ENCODE measurements at places on chromosomes 13 and 19.

DNA sequence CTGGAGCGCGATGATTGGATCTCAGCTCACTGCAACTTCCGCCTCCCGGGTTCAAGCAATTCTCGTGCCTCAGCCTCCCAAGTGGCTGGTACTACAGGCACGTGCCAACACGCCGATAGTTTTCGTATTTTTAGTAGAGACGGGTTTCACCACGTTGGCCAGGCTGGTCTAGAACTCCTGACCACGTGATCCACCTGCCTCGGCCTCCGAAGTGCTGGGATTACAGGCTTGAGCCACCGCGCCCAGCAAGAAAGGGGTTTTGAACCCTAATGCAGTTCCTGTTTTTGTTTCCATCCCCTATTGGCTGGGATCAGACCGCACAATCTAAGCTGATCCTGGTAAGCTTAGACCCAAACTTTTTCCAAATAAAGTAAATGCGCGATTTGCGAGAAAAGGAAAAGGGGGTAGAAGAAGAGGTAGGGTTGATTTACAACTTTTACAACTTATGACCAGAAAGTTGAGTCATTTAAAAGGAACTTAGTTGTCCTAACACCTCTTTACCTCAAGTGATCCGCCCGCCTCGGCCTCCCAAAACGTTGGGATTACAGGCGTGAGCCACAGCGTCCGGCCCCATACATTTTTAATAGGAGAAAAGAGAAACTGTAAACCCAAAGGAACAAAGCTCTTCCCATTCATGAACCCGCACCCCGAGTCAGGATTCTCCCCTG is 764 bp downstream of the ZNF626 start:
- no peak for DNase-seq

DNA sequence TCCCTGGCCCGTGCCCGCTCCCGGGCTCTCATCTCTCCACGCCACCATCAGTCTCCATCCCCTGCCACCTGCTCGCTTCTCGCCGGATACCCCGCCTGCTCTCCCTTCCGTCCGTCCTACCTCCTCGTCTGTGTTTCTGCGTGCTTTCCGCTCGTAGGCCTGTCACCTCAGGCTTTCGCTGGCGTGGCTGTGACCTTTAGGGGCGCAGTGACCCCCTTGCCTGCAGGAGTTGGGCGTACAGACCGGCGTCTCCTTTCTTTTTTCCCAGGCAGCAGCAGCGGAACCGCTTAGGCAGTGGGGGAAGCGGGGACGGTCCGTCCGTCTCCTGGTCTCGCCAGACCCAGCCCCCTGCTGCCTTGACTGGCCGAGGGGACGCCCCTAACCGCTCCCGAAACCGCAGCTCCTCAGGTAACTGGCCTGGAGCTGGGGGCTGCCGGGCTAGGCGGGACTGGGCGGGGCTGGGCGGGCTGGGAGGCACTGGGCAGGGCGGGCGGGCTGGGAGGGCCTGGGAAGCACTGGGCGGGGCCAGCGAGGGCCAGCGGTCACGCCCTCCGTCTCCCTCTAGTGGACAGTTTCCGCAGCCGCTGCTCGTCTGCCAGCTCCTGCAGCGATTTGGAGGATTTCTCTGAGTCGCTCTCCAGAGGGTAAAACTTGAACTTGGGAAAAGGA is 6.3 kb downstream of the PGLYRP1 start:
- peak; percentile 78 for DNase-seq

DNA sequence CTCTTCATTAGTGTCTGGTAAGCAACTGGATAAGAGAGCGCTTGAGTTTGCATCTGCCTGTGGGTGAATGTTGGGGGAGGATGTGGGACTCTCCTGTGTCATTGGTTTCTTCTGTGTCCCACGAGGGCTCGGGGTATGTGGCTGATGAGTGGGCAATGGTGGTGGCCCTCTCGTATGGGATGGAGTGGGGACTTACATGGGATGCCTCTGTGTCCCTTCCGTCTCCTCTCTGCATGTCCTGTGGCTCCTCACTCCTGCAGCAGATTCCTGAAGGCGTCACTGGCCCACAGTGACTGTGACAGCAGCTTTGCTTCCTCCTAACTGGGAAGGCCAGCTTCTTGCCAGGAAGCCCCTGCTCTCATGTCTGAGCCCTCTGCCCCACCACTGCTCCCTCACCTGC is 2.6 kb upstream of the LRP3 start:
- DNase-seq: no peak

DNA sequence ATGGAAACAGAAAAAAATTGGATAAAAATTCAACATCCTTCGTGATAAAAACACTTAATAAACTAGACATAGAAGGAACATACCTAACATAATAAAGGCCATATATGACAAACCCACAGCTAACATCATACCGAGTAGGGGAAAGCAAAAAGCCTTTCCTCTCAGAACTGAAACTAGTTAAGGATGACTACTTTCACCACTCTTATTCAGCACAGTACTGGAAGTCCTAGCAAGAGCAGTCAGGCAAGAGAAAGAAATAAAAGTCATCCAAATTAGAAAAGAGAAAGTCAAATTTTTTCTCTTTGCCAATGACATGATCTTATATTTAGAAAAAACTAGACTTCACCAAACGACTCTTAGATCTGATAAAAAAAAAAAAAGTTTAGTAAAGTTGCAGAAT is 25.8 kb upstream of the SLC7A9 start:
- DNase-seq: no peak

DNA sequence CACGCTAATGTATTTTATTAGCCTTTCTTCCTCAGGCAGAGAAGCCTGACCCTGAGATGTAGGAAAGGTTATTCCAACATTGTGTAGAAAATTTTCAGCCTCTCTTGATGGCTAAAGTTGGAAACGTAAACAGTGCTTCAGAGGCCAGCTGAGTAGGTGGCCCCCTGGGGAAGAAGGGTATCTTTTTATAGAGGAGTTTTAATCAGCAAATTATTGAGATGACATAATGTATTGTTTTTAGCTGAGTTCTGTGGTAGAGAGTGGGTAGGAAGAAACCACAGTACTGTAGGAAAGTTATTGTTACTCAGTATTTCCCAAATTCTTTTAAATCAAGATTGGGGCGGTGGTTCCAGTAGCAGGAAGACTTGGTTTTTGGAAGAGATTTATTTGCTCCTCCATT is 268.8 kb downstream of the DLEU7 start:
- no peak for DNase-seq

- no peak for DNase-seq
Observed at GRCh38 chr19:2053601-2054389, 2.8 kb upstream of the MKNK2 start.

GRCh38 chr13:60583196-60583888 is 186.3 kb downstream of the TDRD3 start:
- DNase-seq: no peak

DNA sequence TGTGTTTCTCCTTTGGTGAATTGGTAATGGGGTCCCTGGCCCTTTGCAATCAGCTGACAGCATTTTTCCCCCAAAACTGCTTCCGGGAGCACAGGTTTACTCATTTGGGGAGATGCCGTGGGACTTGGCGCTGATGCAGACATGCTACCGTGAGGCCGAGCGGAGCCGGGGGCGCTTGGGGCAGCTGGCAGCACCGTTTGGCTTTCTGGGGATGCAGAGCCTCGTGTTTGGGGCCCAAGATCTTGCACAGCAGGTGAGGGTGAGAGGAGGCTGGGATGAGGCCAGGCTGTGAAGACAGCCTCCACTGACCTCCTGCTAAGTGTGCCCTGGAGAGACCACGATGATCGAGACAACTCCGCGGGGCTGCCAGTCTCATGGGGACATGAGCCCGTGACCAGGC is 13.4 kb upstream of the COLGALT1 start:
- DNase-seq: no peak

- peak; percentile 48 for DNase-seq
Observed at GRCh38 chr19:48608798-48609263, 2.3 kb downstream of the SPACA4 start.

- DNase-seq: no peak
Observed at GRCh38 chr19:17070421-17070820, 4.8 kb downstream of the HAUS8 start.

DNA sequence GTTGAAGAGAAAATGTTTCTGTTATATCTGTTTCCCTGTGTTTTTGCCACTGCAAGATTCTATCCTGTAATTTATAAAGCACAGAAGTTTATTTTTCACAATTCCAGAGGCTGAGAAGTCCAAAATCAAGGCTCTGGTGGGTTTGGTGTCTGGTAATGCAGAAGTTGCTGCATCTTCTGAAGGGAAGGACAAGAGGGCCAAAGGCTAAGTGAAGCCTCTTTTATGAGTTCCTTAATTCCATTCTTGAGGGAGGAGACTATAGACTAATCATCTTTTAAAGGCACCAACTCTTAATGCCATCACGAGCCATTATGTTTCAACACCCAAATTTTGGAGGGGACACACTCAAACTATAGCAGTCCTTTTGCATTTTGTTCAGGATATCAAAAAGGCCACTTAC is 34.1 kb upstream of the WDFY2 start:
- DNase-seq: no peak

DNA sequence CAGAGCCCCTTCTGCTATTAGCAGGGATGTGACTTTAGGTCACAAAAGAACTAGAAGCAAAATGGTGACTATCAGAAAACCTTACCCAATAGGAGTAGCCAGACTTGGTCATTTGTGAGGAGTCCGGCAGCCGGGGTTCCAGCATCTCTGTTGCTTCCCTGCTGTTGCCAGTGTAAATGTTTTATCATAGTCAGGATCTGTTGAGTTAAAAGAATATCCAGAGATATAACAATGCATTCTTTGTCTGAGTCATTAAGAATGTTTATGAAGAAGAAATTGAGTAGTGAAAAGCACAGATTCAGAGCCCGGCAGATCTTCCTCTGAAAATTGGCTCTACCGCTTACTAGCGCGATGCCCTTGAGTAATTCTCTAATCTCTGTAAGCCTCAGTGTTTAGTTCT is 84.2 kb downstream of the COL4A2 start:
- DNase-seq: no peak

DNA sequence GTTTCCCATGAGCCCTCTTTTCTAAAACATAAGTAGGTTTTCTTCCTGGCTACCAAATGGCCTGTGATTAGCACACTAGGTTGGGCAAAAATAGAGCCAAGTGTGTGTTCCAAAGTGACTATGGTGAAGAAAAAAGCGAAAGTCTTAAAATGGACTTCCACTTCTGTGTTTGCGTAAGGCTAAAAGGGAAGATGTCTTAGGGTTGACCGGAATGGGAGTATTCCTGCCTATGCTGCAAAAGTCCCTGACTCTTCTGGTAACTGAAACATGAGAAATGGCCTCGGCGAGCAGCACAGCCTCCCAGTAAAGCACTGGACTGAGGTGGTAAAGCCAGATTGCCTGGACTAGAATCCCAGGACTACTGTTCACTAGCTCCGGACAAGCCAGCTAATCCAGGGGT is 2.4 kb upstream of the FPR1 start:
- DNase-seq: no peak

- DNase-seq: peak; percentile 60
Observed at GRCh38 chr19:6654347-6655310, 15.3 kb downstream of the TNFSF14 start.

DNA sequence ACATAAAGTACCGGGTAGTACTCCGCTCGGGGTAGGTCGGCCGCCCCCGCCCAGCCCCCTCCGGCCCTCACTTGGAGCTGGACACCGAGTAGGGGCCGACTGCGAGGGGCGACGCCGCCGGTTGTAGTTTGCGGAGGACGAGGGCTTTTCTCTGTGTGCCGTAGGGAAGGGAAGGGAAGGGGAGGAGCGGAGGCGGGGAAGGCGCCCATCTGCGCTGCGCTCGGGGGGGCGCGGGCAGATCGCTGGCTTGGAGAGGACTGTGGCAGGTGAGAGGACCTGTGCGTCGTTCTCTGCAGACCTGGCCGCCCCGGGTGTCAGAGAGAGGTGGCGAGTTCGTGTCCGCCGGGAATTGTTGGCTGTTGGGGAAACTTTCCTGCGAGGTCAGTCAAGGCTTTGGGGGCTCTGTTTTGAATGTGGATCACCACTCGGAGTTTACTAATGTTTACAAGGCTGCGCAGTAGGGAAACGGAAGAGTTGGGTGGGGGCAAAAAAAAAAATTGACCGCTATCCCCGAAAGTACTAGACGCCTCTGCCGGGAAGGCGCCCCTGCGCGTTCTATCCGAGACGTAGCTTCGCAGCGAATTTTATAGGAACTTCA is 1.4 kb downstream of the ING1 start:
- peak; percentile 48 for DNase-seq

GRCh38 chr19:4991996-4992698 is 23.2 kb downstream of the KDM4B start:
- no peak for DNase-seq

GRCh38 chr13:94332359-94333096 is 147.0 kb downstream of the DCT start:
- no peak for DNase-seq

GRCh38 chr19:2154587-2155075 is 3.3 kb upstream of the AP3D1 start:
- no peak for DNase-seq

- no peak for DNase-seq
Observed at GRCh38 chr19:32672841-32673240, 2.1 kb downstream of the ANKRD27 start.

DNA sequence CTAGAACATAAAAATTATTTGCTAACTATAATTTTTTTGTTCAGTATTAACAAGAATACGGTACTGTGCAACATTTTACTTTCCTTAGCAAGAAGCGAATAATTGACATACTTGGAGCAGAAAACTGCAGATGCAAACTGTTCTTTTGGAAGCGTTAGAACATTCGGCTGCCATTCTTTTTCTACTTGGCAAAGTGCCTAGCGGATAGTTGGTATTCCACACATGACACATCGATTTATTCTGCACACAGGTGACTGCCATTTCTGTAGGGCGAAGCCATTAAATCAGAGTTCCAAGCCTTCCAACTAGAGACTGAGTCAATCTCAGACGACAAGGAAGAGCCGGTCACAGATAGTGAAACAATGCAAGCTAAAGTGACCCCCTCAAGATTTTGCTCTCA is 117.4 kb downstream of the TRPC4 start:
- DNase-seq: no peak

DNA sequence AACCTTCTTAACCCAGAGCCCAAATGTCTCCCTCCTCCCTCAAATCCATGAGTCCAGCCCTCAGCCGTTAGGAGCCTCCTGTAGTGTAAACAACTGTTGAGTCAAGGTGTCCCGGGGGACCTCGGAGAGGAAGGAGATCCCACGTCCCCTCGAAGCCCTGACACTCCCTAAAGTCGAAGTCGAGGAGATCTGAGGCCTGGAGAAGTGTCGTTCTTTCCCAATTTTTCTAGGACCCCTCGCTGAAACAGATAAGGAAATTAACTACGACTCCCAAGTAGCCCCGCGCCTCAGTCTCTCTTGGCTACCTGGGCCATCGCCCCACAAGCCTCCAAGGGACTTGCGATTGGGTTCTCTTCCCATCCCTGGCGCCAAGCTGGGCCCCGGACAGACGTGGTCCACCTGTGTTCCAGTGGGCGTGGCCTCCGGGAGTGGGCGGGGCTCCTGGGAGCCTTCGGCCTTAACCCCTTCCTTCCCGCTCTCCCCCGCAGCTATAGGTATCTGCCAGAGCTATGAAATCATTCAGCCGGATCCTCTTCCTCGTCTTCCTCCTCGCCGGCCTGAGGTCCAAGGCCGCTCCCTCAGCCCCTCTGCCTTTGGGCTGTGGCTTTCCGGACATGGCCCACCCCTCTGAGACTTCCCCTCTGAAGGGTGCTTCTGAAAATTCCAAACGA is 869 bp downstream of the GFY start:
- no peak for DNase-seq
